ENCODE measurements at places on chromosomes 2 and 18.
A peak's percentile ranks its signal among the peaks of the same experiment; 100 is the strongest.

- no peak for DNase-seq
Measured at GRCh38 chr2:172085460-172086159, at the start of gene DLX1. Gene DLX1 (plus strand): TSS chr2:172085507. CDS start chr2:172085678, 171 bp downstream.

DNA sequence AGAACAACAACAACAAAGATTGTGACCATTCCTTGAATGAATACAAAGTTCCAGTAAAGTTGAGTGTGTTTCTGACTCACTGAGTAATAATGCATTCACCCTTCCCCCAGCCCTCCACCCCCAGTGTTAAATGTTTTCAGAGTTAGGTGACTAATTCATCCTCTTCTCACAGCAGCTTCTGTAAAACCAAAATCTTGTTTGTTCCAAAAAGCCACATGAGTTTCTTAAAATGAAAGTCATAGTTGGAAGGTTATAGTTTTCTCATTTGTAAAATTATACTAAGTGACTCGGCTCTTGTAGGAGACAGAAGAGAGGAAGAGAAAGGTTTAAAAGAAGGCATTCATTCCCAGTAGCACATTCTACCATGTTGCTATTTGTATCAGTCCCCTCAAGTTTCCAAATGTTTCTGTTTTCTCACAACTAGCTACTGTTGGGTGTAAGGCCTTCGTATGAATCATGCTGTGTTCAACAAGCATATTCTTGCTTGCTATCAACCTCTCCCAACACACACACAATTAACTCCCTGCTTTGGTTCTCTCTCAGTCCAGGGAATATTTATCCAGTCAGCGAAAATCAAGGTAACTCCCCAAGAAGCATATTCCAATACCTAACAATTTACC, 75.3 kb downstream of the MBD2 start:
- DNase-seq = peak; percentile 53

DNA sequence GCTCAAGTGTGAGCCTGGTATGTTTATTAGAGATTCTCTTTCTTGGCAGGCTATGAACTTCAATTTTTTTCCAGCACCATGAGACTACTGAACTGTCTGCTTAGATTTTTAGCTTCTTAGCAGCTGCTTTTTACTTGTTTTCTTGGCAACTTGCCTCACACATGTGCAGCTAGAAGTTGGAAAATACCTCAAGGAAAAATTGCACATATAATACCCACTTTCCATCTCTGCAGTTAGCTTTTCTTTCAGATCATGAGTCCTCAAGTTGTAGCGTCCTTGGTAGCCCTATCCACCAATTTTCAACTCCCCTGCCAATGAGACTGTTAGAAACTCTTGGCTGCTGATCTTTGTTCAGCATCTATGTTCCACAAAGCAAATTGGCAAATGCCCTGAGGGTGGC, 302.1 kb downstream of the HRH4 start:
- DNase-seq = no peak

- DNase-seq = no peak
Measured at GRCh38 chr2:149375801-149376361, 45.5 kb downstream of the LYPD6 start.

GRCh38 chr2:237059155-237059875, 26.4 kb upstream of the COPS8 start:
- DNase-seq = no peak

DNA sequence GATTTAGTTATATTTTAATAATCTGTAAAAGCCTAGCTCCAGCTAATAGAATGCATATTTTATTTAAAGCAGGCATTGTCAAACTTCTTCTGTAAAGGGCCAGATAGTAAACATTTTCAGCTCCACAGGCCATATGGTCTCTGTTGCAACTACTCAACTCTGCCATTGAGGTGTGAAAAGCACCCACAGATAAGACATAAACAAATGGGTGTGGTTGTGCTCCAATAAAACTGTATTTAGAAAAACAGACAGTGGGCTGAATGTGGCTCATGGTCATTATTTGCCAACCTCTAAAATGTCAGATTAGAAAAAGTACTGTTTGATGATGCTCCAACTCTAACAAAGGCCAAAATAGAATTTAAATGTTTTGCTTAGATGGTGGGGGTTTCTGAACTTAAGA, 519.9 kb downstream of the RNF144A start:
- DNase-seq = no peak

GRCh38 chr2:120726245-120726644, 9.4 kb upstream of the GLI2 start:
- DNase-seq = no peak

DNA sequence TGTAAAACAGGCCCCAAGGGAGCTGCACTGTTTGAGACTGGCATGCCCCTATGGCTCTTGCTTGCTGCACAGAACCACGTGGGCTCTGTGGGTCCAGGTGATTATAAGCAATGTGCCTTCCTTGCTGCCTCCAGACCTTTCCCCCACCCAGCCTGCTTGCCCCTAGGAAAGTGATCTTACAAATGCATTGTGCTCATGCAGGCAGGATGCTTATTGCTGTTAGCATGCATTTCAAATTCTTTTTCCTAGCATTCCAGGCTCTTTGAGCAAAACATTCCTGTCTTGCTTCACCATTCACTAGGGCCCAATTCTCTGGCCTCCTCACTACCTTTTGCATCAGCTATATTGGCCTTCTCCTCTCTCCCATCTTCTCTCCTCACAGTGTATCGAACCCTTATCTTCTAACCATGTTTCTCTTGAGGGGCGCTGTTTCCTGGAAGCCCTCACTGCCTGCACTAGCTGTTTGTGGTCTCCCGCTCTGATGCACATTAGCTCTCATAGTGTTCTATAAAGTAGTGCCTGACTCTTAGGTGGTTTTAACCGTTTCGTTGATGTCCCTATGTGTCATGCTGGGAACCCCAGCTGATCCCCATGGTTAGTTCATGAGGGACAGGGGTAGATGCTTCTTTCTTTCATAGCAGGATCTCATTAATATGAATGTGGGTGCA, 152.9 kb upstream of the EPAS1 start:
- DNase-seq = peak; percentile 36

DNA sequence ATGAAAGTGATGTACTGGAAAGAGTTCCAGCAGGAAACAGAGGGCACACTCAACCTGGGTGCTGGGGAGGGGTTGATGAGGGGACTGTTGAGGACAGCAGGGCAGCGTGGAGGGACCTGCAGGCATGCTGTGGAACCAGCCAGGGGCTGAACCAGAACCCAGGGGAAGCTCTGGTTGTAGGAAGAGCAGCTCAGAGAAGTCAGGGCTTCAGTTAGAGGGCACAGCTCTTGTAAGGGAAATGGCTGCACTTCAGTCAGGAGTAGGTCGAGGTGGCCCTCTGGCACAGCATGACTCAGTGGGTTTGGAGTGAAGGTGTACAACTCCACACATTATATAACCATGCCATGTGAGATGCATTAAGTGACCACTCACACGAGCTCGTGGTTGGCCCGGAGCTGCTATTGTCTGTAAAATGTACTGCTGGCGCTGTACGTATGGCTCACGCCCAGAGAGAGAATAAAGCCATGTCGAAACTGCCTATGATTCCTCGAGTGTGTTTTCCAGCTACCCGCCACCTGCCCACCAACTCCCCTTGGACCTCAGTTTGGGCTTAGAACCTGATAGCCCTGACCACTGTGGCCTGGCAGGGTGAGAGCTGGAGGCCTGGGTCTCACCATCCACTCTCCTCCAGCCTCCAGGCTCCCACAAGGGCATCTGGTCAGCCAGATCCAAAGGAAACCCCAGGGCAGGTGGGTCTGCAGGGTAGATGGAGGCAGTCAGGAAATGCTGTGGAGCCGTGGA, 136.5 kb upstream of the HS6ST1 start:
- no peak for DNase-seq

DNA sequence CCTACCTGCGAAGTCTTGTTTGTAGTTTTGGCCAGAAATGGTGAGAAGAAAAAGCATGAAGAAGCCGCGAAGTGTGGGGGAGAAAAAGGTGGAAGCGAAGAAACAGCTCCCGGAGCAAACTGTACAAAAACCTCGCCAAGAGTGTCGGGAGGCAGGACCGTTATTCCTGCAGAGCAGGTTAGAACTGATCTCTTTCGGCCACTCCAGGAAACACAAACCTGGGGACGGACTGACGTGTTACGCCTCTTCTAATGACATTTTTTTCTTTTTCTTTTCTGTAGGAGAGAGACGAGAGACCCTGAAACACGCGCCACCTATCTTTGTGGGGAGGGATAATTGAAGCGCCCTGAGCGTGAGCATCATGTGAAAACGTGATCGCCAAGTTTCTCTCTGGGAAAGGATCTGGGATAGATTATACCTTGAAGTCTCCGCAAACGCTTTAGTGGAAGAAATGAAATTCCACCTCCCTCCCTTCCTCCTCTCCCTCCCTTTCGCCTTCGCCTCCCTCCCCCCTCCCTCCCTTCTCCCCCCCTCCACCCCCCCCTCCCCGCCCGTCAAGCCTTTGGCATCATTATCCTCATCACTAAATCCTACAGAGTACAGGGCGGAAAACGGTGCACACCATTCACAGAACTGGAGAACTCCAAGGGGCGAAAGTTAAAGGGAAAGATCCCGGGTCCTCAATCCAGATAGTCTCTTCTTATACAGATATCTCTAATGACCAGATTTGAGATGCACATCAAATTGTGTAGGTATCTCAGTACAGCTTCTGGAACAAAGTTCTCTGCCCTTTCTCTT, at the start of gene ZEB2:
ZEB2 (minus strand) TSS at position 186 of the 798 bp plus-strand sequence. CDS start 2,769 bp downstream, outside the sequence.
- peak; percentile 28 for DNase-seq

DNA sequence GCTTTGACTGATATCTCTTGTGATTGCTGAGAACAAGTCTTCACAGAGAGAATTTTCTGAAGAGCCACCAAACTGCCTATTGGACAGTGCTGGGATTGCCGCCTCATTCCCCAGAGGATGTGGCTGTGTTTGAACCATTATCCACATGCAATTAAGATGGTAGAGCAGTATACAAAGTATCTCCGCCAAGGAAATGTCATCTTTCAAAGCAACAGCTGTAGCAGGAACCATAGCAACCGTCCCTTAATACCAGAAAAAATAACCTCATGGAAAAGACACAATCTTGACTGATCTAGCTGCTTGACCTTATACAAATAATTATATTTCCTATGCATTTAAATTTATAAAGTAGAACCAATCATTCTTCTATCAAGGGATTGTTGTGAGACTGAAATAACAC, 772.6 kb upstream of the FAM98A start:
- DNase-seq = no peak

- DNase-seq = no peak
Measured at GRCh38 chr18:50356036-50356945, 18.6 kb upstream of the SKA1 start.

GRCh38 chr18:68448736-68449135, 266.2 kb downstream of the TMX3 start:
- no peak for DNase-seq
